ENCODE measurements at places on chromosomes 6 and 20.

DNA sequence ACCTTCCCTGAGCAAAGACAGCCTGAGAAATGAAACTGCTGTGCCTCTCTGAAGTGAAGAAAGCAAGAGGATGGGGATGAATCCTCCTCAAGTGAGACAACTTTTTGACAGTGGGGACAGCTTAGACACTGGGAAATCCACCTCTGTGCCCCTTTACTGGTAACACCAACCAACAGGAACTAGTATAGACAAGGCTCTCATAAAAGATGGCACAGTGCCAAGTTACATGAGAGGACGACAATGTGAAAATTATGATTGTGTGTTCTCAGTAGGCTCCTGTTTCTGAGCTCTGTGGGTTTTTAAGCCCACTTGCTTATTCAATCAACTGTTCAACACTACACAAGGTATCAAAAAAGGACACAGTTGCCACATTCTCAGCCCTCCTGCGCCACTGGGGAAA lies 41.6 kb upstream of the LYRM2 start:
- DNase-seq: no peak

DNA sequence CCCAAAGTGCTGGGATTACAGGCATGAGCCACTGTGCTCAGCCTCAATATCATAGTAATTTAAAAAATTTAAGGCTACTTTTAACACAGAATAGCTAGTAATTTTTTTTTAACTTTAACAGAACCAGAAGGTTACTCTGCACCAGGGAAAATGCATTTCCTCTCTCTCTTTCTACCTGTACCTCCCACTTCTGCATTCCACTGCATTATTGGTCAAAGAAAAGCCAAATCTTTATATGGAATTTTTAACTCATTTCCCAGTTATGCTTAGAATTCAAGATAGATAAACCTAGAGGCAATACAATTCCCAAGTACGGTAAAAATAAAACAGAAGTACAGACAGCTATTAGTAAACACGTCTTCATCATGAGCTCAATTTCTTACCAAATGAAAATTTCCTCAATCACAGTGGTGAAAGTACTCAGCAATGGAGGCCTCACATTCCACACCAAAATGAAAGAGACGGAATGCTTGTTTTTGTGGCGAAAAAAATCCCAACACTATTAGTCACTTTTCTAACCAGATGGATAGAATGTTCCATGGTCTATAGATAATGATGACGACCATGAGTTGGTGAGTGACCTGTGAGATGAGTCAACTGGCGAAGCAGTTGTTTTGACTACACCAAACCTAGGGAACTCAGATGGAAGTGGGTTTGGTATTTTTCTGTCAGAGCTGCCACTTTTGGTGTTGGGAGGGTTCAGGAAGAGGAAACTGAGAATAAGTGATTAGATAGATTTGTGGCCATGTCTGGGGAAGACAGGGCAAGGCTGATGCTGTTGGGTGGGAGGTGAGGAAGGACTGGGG lies 104.7 kb upstream of the SGK1 start:
- DNase-seq: no peak

GRCh38 chr20:52015155-52015554 lies 176.4 kb downstream of the ZFP64 start:
- no peak for DNase-seq

- no peak for DNase-seq
Measured at GRCh38 chr6:46510651-46511050, 19.4 kb upstream of the RCAN2 start.

DNA sequence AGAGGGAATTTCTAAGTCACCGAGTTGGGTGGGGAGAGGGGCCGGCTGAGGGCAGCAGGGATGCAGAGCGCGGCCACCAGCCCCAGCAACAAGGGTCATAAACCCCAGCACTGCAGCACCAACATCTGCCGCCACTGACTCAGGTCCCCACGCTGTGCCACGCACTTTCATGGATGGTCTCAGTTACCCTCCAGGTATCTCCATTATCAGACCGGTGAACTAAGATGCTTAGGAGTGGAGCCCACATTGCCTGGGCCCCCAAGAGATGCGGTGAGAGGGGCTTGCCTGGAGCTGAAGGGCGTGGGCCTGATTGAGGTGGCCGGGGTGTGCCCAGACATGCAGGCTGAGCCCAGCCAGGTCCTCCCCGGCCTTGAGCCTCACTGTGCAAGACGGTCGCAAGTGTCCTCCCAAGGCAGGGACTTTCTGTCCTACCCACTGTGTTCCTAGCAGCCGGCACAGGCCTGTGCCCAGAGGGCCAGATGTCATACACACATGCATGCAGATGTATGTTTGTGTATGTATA lies 19.3 kb downstream of the RBM38 start:
- no peak for DNase-seq
